AG04449 (cell line): ENCODE measurements at places on chromosomes 1 and 21.
A peak's percentile ranks its signal among the peaks of the same experiment; 100 is the strongest.

DNA sequence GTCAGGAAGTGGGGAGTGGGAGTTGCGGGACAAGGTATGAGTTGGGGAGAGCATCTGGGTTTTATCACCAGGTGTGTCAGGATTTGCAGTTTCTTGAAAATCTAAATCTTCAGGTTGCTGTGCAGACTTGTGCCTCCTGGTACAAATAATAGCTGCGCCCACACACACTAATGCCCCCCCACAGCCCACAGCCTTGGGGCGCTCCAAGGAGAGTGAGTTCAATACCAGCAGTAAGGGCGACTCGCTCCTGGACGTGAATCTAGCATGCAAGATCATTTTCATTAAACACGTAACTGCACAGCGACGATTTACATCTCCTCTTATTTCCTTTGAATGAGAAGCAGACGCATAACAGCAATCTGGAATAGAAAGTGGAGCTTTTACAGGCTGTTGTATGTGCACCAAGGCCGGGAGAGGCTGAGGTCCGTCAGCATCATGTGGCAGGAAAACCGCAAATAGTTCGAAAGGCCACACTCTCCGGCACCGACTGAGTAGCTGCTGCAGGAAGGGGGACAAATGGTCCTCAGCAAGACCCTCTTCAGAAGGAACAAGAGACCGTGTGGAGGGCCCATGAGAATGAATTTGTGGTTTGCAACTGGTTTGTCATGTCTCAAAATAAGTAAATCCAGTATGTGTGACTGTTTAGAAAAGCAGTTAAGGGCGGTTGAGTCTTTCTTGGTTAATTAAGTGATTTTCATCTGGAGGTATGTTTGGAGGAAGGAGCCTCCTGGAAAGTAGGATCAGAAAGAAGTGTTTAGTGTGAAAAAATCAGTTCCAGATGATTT lies 439.5 kb downstream of the SMYD3 start:
- DNase-seq: peak; percentile 10

DNA sequence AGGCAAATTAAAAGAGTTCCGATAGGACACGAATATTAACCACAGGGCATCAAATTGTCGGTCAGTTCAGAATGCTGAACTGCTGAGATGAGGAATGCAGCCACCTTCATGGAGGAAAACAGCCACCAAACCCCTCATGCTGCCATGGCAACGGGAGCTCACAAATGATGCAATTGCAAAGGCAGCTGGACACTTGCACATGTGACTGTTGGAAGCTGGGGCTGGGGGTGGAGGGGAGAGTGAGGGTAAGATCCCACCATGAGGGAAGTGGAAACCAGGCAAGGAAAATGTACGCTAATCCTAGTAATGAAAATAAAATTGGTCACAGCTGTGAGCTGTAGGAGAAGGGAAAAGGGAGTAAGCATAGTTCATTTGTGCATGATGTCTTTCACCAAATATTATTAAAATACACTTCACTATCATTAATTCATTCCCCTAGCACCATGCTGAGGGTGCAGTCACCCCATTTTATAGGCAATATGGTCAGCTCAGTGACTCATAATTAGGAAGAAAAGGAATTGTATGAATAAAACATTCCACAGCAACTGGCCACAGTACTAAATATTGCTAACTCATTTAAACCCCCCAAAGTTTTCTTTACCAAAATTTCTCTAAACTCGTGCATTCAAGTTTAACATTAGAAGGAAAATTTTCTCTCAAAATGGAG lies 15.3 kb downstream of the BECN2 start:
- no peak for DNase-seq

DNA sequence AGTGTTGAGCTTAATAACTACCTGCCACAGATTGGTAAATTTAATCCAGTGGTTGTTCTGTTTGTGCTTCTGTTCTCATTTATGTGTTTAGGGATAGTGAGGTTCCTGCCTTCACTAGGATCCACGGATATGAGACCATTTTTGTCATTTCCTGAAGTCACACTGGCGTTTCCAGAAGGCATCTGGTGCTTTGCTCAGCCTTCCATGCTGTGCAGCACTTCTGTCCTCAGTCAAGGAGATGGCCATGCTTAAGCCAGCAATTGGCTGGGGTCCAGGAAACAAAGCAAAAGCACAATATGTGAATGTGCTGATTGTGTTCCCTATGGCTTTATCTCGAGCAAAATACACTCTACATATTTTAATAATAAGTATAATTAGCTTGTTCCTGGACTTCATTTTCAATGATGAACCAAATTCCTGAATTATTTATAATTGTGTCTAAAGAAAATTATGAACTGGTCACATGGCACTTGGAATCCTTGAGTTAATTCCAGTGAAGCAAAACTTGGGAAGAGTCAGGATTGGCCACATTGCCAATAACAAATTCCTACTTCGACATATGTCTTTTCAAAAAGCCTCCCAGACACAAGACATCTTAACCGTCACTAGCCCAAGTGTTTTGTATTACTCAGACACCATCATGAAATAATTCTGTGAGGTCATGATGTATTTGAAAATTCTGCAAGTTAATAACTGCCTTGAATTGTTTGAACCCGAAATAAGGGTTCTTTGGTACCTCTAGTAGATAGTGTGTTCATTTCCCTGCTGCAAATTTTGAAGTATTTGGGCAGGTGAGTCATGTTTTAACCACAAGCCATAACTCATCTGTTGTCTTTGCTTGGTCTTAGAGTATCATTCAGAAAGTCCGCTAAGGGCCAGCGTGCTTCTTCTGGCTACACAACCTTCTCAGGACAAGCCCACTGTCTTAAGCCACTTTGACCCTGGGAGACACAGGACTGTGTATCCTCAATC lies 412.4 kb downstream of the DISC1 start:
- DNase-seq: no peak

DNA sequence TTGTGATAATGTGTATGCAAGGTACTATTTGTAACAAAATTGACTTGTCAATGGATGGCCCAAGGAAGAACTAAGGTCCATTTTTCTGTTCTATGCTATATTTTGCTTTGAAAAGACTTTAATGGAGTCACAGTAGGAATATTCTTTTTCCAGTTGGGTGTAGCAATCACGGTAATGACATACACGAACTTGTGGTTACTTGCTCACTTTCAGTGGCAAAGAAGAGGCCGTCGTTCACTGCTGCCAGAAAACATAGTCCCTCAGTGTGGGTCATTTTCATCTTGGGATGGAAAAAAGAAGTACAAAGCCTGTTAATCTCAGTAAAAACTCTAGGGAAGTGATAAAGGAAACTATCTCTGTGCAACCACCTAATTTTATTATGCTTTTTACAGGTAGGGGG lies 47.8 kb upstream of the LAMC2 start:
- no peak for DNase-seq

GRCh38 chr1:35544976-35545375 lies 12.2 kb downstream of the KIAA0319L start:
- no peak for DNase-seq

DNA sequence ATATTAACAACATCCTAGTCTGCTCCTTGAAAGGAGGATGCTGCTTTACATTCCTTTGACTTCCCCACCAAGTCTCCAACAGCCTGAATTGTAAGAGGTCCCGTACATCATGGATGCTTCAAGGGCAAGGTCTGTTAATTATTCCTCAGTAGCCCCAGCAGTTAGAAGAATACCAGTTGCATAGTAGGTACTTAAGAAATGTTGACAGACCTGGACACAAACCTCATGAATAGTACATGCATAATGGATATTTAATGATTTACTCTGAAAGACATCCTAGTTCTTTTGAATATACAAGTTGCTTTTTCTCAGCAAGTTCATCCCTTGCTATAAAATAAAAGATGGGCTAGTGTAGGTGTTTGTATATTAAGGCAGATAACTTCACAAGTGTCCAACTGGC lies 112.1 kb upstream of the DPYD start:
- DNase-seq: no peak

- no peak for DNase-seq
These were observed 1.6 kb downstream of the NRIP1 start for GRCh38 chr21:15063081-15063813.

DNA sequence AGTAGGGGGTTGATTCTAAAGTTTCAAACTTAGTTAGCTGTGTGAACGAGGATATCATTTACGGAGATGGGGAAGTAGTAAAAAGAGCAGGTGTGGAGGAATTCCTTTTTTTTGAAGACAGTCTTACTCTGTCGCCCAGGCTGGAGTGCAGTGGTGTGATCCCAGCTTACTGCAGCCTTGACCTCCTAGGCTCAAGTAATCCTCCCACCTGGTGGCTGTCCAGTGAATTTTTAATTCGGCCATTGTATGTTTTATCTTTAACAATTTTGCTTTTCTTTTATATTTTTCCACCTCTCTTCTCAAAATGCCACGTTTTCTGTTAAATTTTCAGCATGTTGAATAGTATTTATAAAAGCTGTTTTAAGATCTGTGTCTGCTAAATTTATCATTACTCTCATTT lies 12.3 kb upstream of the CENPF start:
- DNase-seq: no peak

DNA sequence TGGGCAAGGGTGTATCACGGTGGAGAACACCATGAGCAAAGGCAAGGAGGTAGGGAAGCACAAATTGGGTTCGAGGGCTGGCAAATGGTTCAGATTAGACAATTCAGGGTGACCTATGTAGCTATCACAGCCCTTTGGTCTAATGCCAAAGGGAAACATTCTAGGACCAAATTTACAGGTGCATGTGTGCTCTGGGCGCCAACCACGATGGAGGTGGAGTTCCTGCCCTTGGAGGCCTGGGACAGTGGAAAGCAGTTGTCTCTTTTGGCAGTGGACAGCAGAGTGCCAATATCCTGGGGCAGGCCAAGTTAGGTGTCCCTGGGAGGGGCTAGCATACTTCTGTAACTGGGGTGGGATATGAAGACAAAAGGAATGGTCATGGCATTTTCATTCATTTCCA lies 40.1 kb downstream of the IGFN1 start:
- DNase-seq: no peak

- DNase-seq: no peak
These were observed 62.1 kb upstream of the PROX1 start for GRCh38 chr1:213925531-213926182.

DNA sequence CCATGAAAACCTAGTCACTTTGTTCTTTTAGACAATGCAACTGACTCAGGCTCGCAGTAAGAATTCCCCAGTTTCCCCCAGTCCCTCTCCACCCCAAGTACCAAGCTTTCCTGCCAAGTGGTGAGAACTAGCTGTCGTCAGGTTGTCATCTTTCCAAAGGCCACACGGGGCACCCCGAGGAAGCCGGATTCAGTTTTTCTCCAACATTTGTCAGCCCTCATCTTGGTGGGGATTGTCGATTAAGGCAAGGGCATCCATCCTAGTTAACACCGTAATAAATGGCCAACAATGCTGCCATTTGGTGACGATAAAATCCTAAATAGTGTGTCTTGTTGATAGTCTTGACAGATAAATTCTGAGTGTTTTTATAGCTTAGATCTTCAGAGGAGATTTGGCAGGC lies 55.9 kb upstream of the PROX1 start:
- no peak for DNase-seq

DNA sequence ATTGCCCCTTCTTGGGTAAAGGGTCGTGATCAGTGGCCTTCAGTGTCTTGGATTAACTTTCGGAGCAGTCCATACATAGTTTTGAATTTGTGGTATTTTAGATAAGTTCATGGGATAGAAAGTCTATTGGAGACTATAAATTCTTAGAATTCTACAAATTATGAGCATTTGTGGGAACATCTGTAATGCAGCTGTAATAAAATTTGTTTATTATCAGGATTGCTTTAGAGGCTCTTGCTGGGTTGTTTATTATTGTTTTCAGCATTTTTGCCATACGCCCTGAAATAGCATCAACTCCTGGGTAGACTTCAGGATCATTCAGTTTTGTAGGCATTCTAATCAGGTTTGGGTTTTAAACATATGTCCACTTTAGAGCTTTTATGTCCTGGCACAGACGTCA lies 16.1 kb downstream of the LAMC1 start:
- no peak for DNase-seq

DNA sequence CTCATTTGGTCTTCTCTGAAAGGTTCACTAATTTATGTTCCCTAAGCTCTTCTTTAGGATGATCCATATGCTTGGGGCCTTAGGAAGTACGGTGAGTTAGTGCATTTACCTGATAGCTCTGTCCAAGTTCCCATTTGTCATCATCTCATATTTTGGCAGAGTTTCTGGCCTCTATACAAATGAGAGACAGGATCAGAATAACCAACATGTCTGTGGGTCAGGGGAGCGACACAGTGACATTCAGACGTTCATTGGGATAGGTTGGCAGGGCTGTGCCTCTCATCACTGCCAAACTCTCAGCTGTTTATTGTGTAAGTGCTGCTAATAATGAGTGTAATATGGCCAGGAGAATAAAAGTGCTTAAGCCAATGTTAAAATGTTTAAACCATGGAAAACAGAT lies 561.1 kb upstream of the ZRANB2 start:
- DNase-seq: no peak

DNA sequence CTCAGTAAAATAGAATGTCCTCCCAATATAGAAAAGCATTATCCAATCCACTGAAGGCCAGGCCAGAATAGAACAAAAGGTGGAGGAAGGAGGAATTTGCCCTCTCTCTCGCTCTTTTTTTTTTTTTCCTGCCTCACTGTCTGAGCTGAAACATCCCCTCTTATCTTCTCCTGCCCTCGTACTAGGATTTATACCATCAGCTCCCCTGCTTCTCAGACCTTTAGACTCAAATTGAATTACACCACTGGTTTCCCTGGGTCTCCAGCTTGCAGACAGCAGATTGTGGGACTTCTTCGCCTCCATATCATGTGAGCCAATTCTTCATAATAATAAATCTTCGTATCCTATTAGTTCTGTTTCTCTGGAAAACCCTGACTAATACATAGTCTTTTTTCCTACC lies 4.9 kb upstream of the ZMYM6 start:
- DNase-seq: no peak

- no peak for DNase-seq
These were observed 25.0 kb upstream of the PHTF1 start for GRCh38 chr1:113784104-113784779.

GRCh38 chr1:183578856-183579255 lies 11.4 kb downstream of the NCF2 start:
- no peak for DNase-seq

DNA sequence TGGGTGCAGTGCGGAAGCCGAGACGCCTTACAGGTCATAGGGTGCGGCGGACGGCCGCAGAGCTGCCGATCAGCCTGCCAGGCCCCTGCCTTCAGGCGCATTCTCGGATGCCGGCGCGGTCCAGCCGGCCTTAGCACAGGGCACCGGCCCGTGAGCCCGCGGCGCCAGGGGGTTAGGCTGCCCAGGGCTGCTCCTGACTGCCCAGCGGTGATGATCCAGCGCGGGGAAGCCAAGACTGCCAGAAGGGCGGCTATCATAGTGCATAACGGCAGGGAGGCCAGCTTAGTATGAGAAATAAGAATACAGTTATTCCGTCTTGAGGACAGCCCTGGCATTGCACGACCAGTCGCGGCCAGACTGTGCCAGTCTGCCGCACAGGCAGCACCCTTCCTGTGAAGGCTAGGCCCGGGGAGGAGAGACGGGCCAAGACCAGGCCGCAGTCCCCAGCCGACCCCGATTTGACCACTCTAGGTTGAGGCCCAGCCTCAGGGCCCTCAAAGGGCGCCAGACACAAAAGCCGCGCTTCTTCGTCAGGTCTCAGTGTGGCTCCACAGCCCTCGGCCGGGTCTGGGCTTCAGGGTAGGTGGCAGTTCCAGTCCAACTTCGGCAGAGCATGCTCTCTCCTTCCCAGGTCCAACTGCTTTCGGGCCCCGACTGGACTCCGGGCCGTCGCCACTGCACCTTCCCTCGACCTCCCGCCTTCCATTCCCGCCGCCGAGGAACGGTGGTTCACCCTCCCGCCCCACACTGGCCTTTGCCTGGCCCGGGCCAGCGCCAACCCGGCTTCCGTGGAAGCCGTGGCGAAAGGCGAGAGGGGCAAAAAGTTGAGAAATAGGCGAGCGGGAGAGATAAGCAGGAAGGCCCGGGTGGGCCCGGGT lies 829 bp downstream of the ALX3 start:
- DNase-seq: no peak

GRCh38 chr1:165772739-165773138 lies 4.1 kb upstream of the TMCO1 start:
- DNase-seq: no peak
